ENCODE measurements at places on chromosomes 11 and 22.

DNA sequence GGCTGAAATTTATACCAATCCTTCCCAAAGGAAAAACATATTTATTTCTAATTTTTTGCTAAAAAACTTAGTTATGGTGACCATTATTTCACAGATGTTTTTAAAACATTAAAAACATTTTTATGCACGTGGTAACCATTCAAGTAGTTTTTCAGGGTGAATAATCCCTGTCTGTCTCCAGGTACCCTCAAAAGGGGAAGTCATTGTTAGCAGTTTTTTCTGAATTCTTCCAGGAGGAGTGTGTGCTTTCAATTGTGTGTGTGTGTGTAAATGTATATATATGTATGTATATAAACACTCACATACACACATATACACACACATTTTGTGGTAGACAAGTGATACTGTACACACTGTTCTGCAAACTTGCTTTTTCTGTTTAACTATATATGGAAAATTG is 43.9 kb downstream of the MIAT start:
- no peak for DNase-seq

DNA sequence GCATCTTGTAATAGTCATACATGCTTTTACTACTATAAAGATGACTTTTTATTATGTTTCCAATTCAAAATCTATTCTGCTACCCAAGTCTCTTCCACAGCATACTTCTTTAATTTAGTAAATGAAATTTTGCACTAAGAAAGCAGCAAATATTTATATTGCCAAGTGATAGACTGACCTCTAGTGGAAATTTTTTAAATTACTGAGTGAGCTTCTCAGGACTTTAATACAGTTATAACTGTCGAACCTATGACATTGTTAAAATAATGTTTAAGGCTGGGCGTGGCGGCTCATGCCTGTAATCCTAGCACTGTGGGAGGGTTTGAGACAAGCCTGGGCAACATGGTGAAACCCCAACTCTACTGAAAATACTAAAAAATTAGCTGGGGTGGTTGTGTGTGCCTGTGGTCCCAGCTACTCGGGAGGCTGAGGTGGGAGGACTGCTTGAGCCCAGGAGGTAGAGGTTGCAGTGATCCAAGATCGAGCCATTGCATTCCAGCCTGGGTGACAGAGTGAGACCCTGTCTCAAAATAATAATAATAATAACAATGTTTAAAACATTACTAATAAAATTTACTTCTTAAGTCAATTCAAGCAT is 27.3 kb downstream of the STK33 start:
- DNase-seq = peak; percentile 39

DNA sequence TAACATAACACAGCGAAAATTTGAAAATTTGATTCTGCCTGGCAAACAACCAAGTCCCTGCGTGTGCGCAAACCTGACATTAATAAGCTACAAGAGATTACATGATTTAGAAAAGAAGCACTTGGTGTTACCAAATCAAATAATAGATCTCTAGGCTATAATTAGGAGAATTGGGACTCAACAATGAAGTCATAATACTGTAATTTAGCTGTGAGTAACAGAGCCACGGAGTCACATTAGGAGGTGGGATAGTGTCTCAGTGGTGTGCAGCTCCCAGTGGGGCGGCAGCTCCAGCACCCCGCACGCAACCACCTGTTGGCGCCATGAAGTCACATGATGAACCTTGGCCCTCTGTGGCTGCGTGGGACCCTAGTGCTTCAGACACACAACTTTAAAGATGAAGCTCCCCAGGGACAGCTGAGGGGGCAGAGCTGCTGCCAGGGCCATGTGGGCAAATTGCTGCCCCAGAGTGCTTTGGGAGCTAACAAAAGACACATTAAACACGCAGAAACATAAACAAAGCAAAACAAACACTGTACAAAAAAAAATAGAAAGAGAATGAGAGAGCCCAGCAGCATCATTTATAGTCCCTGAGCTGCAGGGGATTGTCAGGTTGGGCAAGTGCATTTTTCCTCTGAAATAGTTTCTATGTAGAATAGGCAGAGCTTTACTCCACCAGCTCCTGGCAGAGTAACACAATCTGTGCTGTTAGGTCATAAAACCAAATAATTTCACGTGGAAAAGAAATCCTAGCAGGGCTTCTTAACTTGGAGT is 605.6 kb downstream of the SOX6 start:
- no peak for DNase-seq

DNA sequence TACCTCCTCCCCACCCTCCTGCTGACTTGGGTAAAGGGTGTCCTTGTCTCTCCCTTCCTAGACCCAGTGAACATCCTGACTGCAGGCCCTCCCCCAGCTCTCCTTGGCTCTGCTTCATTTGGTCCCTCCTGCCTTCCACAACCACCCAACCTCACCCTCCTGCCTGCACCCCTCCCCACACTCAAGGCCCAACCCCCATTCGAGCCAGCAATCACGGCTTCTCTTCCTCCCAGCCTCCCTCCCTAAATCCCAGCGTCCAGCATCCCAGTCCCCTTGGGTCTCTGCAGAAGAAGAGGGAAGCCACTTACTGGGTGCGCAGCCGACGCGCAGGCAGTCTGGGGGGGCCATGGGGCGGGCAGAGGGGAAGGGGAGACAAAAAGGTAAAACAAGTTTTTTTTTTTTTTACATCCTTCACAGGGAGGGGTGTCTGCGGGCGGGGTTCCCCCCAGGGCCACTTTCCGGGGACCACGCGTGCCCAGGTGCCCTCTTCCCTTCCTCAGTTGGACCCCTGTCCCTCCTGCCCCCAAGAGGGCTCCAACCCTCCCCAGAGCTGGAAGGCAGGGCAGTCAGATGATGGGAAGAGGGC is 62.5 kb downstream of the SLC22A12 start:
- no peak for DNase-seq

DNA sequence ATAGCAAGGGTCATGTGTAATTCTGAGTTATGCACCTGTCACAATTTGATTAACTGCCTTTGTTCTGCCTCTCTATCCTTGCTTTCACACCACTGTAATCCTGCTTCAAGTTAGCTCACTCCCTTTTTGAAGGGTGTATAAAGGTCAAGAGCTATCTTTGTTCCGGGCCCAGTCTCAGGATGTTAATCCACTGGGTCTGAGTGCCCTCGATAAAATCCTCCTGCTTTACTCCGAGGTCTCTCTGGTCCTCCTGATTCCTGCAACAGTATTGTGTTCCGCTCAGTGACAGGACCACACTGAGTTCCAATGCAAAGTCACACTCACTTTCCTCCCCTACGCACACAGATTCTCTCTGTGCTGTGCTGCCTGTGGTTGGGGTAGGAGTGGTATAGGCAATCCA is 186.5 kb downstream of the DYNC2H1 start:
- DNase-seq = no peak

- DNase-seq = no peak
Measured at GRCh38 chr11:125935618-125936199, 10.1 kb upstream of the VSIG10L2 start.

DNA sequence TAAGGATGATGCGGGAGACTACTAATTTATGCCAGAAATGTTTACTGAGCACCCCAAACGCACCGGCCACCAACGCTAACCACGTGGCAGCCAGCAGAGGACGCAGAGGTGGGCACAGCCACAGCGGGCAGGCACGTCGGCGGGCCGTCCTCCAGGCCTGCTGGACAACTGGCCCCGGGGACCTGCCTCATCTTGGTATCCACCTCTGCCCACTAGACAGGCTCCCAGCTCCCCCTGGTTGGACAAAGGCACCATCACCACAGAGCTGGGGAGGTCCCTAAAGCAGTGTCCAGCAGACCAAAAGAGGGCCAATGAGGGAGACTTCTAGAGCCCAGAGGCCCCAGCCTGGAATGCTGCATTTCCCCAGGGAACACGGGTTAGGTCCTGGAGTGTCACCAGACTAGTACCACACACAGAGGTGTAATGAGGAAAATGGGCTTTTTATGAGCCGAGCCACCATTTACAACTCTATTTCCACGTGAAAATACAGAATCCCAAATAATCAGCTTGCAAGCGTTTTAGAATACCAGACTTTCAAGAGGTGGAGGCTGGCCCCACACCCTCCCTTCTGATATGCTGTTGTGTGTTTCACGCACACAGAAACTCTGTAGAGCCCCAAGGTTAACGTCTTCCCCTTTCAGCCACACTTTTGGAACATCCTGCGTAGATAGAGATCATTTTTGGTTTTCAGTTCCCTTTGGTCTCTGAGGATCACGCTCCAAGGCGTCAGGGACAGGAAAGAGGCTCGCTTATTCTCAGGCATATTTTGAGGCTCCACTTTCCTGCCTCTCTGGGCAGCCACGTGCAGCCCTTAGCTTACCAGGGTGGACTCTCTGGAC is 23.7 kb upstream of the BID start:
- DNase-seq = no peak

- no peak for DNase-seq
Measured at GRCh38 chr11:126444072-126444471, 88.6 kb downstream of the ST3GAL4 start.

GRCh38 chr22:30150212-30150611 is 69.9 kb downstream of the HORMAD2 start:
- DNase-seq = no peak

DNA sequence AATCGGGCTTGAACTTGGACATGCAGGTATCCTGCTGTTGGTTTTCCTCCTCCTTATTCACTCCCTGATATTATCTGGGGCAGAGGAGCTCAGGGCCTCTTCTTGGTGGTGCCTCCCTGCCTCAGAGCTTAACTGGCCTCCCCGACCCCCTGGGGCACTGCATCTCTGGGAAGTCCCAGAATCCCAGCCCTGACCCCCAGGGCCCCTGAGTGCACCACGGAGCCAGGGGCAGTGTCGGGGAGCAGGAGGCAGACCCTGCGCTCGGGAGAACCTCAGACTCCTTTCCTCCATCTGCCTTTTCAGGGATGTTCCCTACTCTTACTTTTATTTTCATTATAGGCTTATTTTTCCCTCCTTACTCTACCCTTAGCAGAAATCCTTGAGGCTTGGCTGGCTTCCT is 537.0 kb downstream of the BRD1 start:
- DNase-seq = no peak

DNA sequence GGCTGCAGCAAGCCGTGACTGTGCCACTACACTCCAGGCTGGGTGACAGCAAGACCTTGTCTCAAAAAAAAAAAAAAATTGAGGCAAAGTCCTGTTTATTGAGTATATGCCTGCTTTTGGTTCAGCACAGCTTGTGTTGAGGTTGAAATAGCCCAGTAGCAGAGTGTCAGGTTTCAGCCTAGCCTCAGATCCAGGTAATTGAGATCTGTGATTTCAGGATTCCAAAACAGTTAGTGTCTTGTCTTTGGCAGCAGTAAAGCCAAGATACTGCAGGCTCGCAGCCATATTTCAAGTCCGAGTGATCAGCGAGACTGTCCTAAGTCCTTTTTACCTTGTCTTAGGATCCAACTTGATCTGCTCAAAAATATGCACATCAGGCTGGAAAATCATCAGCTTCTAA is 27.0 kb downstream of the CUL5 start:
- DNase-seq = no peak

DNA sequence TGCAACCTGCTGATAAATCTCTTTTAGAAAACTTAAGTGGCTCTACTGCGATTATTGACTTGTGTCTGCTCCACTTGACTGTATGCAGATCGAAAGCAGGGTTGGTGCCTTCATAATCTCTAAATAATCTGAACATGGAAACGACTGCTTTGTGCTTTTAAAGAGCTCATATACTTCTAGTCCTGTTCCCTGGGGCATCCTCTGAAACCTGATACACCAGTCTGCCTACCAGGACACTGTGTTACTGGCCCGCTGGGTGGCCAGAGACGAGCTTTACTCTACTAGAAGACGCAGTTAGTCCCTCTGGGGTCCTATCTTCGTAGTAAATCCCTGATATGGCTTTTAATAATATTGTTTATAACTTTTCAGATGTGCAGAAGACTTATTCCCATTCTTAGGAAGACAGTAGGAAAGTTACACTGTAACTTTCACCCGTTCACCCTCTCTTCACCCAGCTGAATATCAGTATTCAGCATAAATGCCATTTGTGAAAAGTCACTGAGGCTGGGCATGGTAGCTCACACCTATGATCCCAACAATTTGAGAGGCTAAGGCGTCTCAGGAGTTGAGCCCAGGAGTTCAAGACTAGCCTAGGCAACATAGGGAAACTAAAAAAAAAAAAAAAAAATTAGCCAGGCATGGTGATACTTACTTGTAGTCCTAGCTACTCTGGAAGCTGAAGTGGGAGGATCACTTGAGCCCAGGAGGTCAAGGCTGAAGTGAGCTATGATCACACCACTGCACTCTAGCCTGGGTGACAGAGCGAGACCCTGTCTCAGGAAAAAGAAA is 9.0 kb upstream of the HTR3B start:
- DNase-seq = no peak

GRCh38 chr11:93494357-93494756 is 48.8 kb downstream of the SMCO4 start:
- DNase-seq = no peak

- DNase-seq = no peak
Measured at GRCh38 chr22:24460418-24461089, 33.2 kb downstream of the ADORA2A start.

Measured in CD4-positive, alpha-beta T cell treated with Interleukin-10 for 1 hour (primary cell).